Choroid plexus epithelial cell (primary cell): ENCODE measurements at places on chromosomes 1 and 21.

DNA sequence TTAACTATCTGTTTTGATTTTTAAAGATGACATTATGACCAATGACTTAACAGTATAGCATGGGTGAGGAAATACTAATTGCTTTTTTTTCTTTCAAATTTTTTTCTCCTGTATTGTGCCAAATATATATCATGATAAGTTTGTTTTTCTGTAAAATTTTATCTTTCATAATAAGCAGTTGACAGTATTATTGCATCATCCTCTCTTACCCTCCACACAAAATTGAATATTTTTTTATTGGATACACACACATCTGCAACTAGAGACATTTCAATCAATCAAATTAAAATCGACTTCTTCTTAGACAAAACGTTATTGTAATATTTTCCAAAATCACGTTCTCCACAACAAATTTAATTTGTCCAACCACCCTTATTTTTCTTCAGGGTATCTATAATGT lies 330.4 kb upstream of the BRINP3 start:
- DNase-seq = no peak

- no peak for DNase-seq
These were observed 18.4 kb downstream of the PIGK start for GRCh38 chr1:77200806-77201205.

DNA sequence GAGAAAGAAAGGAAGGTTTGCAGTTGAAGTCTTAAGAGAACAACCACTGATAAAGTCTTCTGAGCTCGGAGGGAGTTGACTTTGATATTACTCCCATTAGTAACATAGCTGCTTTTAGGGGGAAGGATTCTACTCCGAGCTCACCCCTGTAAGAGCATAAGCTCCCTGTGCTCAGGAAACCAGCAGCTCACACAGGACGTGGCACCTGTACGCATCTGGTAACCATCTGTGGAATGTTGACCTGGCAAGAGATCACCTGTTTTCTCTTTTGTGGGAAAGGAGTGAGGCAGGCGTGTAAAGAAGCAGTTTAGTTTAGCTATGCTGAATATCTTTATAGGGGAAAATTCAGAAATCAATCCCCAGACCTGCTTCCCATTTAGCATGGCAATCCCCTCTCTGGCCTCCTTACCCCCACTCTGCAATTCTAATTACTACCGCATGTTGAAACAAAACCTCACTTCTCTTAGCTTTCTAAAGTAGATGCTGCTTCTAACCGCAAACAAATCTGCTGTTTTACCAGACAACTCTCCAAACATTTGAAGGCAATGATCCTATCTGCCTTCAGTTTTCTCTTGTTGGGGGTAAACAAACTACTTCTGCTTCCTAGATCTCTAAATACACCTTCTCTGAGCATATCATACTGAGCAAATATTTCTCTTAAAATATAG lies 121.8 kb upstream of the KCNK1 start:
- DNase-seq = no peak

GRCh38 chr1:117612517-117613248 lies 6.8 kb downstream of the TENT5C start:
- no peak for DNase-seq

- DNase-seq = peak; percentile 71
These were observed 1.0 kb upstream of the HP1BP3 start for GRCh38 chr1:20787840-20788795.

DNA sequence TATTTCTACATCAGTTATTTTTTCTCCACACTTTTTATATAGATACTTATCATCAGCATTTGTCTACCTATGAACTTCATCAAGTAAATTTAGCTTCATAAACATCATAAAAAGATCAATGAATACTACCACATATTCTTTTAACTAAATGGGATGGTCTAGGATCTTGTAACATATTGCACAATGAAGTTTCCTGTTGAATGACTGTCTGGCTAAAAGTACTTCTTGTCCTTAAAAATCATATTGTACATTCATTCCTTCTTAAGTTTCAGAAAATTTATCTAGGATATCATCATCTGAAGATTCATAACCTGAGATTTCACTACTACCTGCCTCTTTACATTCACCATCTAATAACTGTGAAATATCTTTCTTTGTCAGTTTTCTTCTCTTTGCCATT lies 69.0 kb downstream of the MAGI3 start:
- DNase-seq = peak; percentile 59

GRCh38 chr1:163072658-163073057 lies 3.5 kb downstream of the RGS4 start:
- peak; percentile 51 for DNase-seq

DNA sequence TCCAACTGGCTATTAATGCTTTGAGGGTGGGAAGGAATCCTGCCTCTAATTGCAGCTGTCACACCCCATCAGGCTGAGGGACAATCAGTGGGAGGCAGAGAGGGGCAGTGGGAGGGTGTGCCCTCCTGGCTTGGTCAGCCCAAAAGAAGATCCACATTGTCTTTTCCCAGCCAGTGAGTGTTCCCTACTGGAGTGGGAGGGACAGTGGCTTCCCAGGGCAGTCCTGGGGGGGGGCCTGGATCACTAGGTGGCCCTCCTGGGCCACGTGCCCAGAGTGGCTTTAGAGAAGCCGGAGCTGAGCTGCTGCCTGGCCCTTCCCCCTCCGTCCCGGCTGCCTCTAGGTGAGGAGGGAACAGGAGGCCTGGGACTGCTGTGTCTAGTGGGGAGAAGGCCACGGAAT lies 14.0 kb downstream of the INKA2 start:
- no peak for DNase-seq

DNA sequence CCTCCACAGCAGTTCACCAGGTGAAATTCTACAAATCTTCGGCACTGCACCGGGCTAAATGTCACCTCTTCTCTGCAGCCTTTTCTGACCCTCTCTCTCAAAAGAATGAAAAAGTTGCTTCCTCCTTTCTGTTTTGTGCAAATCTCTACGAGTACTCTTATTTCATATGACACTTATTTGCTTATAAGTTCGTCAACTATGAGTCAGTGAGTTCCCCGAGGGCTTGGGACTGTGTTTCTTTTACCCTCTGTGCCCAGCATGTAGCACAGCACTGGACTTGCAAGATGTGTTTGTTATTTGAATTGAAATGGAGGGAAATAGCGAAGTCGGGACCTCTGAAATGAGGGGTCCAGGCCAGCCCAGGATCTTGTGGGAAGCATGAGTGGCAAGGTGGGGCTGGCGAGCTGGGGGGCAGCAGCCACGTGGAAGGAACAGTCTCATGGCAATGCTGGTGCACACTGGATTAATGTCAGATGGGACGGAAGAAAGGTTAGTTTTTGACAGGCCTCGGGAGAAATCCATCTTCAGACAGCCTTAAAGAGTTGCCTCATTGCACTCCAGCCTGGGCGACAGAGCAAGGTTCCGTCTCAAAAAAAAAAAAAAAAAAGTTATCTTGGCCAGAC lies 6.2 kb downstream of the SLC6A9 start:
- DNase-seq = no peak

DNA sequence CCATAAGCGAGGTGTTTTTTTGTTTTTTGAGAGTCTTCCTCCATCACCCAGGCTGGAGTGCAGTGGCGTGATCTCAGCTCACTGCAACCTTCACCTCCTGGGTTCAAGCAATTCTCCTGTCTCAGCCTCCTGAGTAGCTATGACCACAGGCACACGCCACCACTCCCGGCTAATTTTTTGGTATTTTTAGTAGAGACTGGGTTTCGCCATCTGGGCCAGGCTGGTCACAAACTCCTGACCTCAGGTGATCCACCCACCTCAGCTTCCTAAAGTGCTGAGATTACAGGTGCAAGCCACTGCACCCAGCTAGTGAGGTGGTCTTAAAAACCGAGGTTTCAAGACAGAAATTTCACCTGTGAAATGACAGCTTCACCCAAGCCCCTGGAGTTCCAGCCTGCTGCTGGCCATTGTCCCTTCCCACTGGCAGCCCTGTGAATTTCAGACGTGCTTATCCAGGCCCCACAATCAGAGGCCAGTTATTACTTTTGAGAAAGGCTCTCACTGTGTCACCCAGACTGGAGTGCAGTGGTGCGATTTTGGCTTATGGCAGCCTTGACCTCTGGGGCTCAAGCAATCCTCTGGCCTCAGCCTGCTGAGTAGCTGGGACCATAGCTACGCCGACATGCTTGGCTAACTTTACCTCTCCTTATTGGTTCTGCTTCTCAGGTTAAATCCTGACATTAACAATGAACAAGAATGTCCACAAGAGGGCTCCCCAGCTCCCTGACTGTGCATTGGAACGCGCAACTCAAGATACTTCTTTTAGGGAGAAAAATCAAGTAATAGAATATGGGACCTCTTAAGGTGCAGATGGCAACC lies 19.4 kb downstream of the ENO1 start:
- DNase-seq = peak; percentile 87

DNA sequence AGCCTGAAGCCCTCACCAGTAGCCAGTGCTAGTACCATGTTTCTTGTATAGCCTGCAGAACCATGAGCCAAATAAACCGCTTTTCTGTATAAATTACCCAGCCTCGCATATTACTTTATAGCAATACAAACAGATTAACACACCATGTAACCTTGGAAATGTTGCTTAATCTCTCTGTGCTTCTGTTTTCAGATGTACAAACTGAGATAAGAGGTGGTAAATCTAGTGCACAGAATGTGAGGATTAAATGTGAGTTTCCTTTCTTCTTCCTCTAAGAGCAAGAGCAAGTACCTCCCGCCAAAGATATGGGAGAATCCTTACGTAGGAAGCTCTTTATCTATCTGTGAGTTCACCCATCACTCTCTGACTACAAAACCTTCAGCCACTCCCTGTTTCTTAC lies 128.4 kb downstream of the HIVEP3 start:
- DNase-seq = no peak

DNA sequence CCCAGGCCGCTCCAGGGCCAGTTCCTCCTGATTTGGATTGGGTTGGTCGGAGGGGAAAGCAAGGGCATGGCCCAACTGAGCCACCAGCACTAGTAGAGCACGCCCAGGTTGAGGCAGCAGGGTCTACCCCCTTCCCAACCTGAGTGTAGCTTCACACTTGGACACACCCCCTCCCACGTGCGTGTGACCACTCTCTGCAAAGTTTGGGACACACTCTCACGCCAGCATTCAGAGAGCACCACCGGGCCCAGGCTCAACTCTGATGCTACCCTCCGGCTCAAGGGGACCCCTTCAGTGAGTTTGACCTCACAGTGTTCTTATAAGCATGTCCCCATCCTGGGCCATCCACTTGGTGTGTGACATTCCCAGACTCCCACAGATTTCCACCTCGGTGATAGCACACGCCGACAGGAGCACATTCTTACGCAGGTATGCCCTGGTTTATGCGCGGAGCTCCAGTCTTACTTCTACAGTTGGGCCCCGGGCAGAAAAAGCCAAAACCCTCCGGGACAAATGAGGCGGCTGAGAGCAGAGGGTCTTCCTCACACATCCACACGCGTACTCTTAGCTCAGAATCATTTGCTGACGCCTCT lies 3.0 kb upstream of the DMRTA2 start:
- no peak for DNase-seq

DNA sequence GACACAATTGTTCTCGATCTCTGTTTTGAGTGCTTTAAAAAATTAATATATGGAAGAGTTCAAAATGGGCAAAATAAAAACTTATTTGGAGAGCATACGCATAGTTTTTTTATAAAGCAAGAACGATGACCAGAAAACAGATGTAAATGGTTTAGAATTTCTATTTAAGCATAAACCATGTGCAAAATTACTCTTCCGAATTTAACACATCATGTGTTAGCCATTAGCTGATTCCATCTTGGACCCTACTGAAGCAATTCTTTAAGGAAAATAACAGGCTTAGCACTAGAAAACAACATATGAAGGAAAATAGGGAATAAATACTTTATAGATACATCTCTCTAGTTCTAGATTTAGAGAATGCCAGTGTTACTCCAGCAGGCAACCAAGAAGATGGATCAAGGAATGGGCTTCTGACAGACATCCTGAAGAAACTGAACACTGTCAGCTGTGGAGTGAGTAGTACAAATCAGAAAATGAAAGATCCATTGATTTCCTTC lies 26.7 kb downstream of the CDC7 start:
- no peak for DNase-seq

DNA sequence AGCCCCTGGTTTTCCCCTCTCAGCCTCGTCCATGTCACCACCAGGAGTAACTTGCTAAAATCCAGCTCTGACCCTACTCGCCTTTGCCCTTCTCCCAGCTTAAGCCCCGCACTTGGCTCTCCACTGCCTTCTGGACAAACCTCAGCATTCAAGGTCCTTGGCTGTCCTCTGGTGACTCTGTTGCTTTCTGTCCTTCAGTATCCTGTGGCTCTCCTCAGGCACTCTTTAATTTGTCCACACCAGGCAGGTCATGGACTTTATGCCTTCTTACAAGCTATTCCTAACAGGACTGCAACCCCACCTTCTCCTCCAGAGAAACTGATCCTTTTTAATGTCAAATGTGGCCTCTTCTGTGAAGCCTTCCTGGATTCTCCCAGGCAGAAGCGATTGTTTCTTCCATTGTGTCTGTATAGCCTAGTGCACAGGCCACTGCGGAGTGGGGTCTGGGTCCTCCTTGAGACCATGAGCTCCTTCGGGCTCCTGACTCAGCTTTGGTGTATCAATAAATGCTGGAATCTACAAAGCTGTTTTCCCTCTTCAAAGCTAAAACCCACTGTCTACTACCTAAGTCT lies 26.7 kb upstream of the CTPS1 start:
- DNase-seq = no peak

DNA sequence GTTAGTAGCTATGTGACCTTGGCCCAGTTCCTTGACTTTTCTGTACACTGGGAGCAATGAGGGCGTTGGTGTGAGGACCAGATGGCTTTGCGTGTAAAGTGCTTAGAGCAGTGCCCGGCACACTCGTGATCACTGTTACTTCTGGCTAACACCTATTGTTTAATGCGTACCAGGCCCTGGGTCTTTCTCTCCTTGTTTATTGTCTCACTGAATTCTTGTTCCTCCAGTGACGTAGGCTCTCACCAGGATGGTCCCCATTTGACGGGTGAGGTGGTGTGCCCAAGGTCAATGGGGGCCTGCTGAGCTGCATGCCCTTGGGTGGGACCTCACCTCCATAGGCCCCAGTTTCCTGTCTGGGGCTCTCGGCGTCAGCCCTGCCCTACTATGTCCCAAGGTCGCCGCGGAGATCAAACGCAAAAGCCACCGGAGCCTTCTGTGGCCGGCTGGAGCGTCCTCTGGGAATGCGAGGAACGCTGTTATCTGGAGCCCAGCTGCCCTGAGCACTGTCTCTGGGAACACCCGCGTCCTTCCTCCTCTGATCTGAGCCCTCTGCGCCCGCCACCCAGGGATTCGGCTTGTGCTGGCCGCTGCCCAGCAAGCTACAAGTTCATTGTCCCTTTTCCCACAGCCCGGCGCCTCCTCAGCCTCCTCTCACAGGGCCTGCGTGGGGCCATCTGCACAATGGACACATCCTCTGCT lies 28.9 kb downstream of the ALPL start:
- DNase-seq = peak; percentile 63

DNA sequence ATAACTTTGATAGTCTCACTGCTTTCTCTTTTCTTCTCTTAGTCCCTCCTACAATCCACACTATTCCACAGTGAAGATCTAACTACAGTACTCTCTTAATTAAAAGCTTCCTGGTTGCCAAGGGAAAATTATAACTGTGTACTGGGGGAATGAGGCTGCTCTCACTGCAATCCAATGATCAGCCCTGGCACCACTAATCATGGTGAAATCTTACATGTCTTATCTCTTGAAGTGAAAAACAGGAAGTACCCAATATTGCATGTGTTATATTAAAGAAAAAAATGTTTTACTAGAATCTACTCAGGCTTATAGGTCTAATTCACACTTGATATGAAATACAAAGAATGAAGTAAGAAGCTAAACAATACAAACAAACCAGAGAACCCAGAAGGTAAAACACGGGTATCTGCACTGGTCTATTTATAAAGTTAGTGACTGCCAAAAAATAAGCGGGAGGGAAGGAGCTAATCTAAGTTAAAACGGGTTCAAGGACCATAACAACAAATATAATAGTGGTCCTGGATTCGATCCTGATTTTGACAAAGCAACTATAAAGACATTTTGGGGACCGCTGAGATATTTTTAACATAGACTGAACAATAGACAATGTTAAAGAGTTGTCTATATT lies 57.5 kb downstream of the RGS2 start:
- DNase-seq = no peak
